ENCODE measurements at places on chromosomes 13 and 19.

DNA sequence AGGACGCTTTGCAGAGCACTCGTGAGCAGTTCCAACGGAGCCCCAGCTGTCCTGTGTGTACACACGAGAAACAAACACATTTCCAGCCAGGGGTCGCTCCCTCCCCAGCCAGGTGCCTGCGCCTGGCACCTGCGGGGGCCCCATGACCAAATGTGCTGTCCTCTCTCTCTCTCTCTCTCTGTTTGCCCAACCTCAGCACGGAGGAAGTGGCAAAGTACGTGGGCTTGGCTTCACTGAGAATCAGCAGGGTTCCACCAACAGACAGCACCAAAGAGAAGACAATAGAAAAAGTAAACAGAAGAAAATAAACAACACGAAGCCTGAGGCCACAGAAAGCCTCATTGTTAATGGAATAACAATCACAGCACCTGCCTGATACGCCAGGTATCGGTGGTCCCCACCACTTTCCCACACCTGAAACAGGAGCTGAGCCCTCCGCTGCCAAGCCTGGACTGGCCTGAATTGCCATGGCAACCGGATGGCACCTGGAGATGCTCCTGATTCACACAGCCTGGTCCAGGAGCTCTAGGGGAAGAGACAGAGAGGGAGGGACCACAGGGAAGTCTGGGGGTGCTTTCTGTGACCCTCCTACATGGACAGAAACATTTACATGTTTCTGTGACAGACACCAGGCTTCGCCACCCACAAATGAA is 103.9 kb upstream of the CACNA1A start:
- no peak for DNase-seq

- DNase-seq: no peak
Observed at GRCh38 chr13:27372896-27373295, 51.5 kb upstream of the GTF3A start.

DNA sequence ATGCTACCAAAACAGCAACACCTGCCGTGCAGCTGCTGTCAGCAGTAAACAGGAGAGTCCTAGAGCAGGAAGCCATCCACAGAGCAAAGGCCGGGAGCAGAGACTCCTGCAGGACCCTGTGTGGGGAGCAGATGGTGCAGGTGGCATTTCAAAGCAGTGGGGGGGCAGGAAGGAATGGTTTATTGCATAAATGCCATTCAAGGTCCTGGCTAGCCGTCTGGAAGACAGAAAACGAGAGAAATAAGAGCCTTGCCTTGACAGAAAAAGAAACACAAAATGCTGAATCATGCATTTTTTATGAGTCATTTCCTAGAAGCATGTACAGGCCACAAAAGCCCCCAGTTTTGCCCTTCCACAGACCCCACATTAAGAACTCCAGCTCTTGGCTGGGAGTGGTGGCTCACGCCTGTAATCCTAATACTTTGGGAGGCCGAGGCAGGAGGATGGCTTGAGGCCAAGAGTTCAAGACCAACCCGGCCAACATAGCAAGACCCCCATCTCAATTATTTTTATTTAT is 5.4 kb downstream of the RSPH6A start:
- peak; percentile 43 for DNase-seq

GRCh38 chr13:66528180-66528579 is 702.0 kb downstream of the PCDH9 start:
- DNase-seq: no peak

DNA sequence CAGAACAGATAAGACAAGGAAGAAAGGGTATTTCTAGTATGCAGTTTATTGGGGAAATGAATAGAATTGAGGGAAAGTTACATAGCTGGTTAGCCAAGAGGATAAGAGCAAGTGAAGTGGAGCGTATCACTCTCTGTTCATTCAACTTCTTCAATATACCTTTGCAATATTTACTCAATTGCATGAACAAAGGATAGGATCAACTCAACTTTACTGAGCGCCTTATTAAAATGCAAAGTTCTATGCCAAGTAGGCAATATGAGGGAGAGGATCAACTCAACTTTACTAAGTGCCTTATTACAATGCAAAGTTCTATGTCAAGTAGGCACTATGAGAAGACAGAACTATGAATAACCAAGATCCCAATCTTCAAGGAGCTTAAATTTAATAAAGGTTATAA is 43.9 kb downstream of the ZC3H13 start:
- no peak for DNase-seq

- no peak for DNase-seq
Observed at GRCh38 chr19:38714354-38714778, 29.9 kb downstream of the CAPN12 start.

- no peak for DNase-seq
Observed at GRCh38 chr19:35533201-35533821, at the start of gene GAPDHS. Gene GAPDHS, plus strand, starts transcription at chr19:35533456. Its CDS starts 72 bp downstream, at chr19:35533528.
